ENCODE measurements at places on chromosomes 4 and X. TPM values are rescaled to one million over a fixed set of nuclear protein-coding genes. Genes with fewer than 3 reads are reported as not detected.

APLN gene
- total RNA-seq: 1.2 TPM

GPC4 gene
- 21.1 TPM for total RNA-seq

CTAG1B gene
- total RNA-seq: not detected

SGCB gene
- total RNA-seq: 29.9 TPM

MAGEB1 gene
- not detected for total RNA-seq

HMX1 gene
- total RNA-seq: 1.1 TPM

FGB gene
- total RNA-seq: not detected

PRSS12 gene
- 1.1 TPM for total RNA-seq

RTL5 gene
- 23.0 TPM for total RNA-seq

MXRA5 gene
- 1.3 TPM for total RNA-seq

Measured in neural crest cell (in vitro differentiated cells).